Activated T-cell treated with anti-CD3 and anti-CD28 coated beads for 4 hours (primary cell): ENCODE measurements at places on chromosomes 12 and 14.
A peak's percentile ranks its signal among the peaks of the same experiment; 100 is the strongest.

GRCh38 chr14:68526512-68527091, 266.3 kb downstream of the ZFP36L1 start:
- DNase-seq: no peak

GRCh38 chr12:120376009-120376408, 7.0 kb upstream of the MSI1 start:
- DNase-seq: no peak

DNA sequence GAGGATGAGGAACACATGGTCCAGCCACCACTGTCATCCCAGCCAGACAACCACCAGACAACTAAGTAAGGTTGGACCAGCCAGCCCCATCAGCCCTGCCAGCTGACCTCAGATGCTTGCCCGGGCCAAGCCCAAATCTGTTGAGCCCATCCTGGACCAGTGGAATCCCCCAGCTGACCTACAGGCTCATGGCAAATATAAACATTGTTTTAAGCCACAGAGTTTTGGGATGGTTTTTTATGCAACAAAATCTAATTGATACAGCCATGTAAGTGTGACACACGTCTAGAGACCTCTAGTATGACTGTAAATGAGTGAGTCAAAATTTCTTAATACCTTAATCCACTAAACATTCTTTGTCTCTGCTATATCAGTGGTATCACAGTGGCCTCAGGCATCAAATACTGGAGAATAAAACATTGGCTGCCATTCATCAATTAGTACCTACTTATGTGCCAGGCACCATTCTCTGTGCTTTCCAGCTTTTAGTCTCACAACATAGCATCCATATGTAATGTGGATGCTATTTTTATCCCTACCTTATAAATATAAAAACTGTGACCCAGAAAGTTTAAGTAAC, 24.2 kb upstream of the NT5DC3 start:
- no peak for DNase-seq

DNA sequence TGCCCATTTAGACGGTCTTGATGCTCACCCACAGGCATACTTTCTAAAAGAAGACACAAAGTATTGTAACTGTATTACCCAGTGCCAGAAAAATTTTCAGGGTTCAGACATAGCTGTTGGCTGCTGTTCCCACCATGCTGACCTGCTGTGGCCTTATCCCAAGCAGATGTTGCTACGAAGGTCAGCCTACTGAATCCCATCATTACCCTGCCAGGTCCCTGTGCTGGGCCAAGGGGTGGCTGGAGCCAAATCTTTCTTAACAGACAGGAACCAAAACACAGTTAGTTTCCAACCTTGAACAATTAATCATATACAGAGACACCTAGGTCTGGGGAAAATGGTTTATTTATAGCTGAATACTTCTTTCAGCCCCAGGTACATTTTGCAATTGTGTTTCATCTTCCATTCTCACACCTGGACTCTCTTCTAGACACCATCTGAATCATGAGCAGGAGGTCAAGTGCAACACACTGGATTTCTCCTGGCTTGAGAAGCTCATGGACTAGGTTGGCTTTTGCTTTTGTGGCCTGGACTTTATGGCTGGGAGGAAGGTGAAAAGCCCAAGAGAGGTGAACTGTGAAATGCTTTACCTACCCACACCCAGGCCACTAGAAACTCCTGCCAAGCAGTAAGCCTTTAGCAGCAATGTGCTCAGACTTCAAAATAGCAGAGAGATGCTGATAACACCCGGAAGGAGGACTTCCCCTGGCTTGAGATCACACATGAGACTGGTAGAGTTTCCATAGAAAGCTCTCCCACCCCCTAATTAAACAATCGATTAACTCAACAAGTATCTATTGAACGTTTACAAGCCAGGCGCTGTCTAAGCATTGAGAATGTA, 150.1 kb downstream of the SUDS3 start:
- DNase-seq: no peak

GRCh38 chr12:32702946-32703345, 23.8 kb downstream of the DNM1L start:
- no peak for DNase-seq

GRCh38 chr14:57071639-57072038, 197.1 kb downstream of the EXOC5 start:
- no peak for DNase-seq

DNA sequence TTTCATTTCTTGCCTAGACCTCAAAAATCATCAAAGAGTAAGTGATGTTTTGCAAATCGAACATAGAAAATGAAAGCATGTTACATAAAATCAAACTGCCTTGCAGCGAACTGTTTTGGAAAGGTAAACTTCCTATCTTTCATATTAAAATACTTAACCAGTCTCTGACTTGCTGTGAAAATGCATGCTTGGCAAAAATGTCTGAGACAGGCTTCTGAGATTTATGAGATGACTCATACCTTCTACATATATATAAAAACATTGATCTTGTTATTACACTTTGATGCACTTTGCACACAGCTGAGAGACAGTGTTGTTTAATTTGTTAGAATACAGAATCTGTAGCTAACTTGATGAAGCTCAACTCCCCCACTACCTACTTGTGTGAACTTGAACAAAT, 179.1 kb downstream of the KITLG start:
- DNase-seq: no peak

DNA sequence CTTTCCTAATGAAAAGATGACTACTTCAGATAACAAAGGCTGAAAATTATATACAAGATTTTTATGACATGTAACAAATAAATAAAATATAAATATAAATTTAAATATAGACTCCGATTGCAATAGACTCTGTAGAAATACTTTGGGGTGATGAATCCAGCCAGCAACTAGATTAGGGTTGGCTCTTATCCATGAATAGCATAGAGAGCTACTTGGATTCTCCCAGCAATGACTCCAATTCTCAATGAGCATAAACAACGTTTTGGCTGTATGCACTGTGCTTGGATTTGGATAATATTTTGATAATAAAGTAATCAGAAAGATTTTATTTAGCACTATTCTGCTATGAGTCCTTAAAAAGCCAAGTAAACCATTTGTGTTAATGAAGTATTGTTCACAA, 58.0 kb upstream of the LRFN5 start:
- no peak for DNase-seq

- peak; percentile 10 for DNase-seq
These were observed 50.4 kb downstream of the DYRK2 start for GRCh38 chr12:67698672-67699581.

- no peak for DNase-seq
These were observed 18.1 kb upstream of the KSR2 start for GRCh38 chr12:117986705-117987469.

DNA sequence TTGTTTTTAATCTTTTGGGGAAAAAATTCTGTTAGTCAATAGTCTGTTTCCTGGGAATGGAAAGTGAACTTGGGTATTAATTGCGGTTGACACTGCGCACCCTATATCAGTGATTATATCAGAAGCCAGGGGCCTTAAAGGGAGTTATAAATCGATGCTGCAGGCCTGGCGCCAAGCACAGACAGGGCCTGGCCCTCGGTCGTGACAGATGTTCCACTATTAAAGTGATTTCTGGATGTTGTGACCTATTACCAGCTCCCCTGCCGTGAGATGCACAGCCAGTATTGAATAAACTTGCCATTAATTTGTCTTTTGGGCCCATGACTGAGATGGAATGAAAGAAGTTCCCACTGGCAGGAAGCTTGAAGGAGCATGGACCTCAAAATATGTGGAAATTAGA, 45.1 kb upstream of the KITLG start:
- DNase-seq: no peak

DNA sequence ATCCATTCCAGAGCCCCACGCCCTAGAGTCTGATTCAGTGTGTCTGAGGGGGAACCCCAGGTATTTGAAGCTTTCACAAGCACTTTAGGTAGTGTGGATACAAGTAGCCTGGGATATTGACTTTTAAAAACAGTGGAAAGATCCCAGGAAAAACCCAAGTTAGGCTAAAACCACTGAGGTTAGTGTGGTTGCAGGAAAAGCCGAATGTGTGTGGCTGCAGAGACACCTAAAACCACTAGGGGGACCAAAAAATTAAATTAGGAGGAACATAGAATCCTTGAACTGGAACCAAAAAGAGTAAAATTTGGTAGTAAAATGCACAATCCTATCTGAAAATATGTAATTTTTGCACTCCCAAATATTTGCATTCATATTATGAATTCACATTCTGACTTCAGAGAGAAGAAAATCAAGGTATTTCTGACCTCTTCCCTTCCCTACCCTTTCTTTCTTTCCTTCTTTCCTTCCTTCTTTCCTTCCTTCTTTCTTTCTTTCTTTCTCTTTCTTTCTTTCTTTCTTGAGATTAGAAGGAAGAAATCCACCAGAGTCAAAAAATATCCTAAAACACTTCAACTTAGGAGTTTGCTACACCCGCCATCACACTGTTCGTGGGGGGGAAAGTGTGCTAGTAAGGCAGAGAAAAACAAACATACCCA, 37.8 kb downstream of the SLCO1A2 start:
- DNase-seq: no peak

- DNase-seq: peak; percentile 17
These were observed 265.6 kb downstream of the AACS start for GRCh38 chr12:125330645-125331341.

DNA sequence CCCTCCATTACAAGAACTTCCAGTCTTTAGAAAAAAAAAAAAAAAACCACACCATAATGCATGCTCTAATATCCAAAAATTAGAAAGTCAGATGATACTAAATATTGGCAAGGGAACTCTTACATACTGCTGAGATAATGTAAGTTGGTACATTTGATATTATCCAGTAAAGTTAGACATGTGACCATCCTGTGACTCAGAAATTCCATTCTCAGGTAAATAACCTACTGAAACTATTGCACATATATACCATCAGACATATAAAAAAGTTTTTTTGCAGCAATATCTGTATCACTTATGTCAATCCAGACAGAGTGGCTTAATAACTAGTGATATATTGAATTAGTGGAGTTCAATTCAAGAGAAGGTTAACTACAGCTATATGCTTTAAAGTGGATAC, 63.5 kb downstream of the KITLG start:
- DNase-seq: no peak

GRCh38 chr14:37623971-37624370, 28.5 kb downstream of the TTC6 start:
- no peak for DNase-seq

DNA sequence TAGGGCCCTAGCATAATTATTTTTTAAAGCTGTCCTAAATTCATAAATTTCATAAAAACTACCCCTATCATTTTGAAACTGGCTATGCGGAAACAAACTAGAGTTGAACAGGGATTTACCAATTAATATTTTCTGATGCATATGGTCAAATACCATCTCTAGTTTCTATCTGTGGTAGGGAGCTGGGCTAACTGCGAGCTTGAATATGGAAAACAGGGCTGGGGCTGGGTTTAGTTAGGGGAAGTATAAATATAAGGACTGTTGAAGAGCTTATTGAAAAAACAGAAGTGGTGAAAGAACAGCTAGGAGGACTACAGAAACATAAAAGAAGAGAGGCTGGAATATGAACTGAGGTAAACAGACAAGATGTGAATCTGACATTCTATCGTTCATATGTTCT, 91.8 kb downstream of the SLC38A1 start:
- DNase-seq: no peak

DNA sequence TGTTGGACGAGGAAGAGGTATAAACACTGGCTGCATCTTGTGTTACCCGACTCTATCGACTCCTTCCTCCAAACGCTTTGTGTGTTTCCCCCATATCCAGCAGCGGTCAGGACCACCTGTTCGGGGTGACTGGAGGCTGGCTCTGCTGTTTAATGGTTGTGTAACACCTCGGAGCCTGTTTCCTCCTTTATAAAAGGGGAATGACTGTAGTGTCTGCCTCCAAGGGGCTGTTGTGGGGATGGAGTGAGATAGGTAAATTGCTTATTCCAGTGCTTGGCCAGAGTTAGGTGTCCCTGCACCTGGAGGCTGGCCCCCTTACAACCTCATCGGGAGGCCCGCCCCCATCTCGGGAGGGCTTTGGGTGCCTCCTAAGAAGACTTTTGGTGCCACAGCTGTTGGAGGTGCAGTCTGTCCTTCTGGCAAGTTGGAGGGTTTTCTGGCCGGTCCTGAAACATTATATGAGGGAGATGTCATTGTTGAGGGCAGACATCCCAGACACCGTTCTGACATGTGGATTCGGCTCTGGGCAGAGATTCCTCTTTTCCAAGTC, 1.1 kb downstream of the MLXIP start:
- DNase-seq: no peak

GRCh38 chr14:92581966-92582566, 68.5 kb downstream of the RIN3 start:
- DNase-seq: no peak

DNA sequence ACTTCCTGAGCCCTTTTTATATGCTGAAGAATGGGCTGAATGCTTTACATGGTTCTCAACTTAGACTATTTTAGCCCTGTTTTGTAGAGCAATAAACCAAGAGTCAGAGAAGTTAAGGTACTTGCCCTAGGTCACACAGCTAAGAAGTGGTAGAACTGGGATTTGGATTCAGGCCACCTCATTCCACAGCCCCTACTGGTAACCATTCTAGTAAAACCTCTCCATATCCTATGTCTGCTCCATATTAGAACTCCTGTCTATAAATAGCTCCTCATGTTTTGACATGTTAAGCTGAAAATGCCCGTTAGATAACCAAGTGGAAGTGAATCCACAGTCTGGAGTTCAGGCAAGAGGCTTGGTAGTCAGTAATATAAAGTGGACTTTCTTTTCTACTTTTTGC, 111.6 kb downstream of the HECTD4 start:
- DNase-seq: no peak

DNA sequence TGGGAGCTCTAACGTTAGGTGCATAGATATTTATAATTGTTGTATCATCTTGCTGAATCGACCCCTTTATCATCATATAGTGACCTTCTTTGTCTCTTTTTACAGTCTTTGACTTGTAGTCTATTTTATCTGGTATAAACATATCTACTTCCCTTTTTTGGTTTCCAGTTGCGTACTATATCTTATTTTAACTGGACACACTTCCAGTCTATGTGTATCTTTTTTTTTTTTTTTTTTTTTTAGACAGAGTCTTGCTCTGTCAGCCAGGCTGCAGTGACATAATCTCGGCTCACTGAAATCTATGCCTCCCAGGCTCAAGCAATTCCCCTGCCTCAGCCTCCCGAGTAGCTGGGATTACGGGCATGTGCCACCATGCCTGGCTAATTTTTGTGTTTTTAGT, 41.9 kb upstream of the ZFP36L1 start:
- DNase-seq: no peak

DNA sequence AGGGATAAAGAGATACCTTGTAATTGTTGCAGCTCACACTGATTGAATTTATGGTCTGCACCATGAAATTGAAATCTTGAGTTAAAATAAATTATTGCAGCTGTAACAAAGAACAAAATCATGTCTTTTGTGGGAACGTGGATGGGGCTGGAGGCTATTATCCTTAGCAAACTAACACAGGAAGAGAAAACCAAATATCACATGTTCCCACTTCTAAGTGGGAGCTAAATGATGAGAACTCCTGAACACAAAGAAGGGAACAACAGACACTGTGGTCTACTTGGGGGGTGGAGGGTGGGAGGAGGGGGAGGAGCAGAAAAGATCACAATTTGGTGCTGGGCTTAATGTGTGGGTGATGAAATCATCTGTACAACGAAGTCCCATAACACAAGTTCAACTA, 22.6 kb downstream of the ERP27 start:
- DNase-seq: no peak

DNA sequence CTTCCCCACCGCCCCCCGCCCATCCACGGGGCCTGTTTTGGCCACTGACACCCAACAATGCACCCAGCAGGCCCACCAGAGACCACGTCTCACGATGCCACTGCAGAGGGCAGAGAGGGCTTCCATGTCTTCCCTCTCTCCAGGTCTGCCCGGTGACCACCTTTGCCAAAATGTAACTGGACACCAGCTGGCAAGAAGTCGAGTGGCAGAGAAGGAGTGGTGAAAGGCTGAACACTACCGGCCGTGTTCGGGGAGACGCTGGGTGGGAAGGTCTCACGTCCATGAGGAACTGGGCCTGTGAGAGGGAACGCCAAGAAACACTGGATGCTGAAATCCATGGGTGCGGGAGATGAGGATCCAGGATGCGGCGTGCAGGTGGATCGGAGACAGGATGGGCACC, 308.2 kb downstream of the ADGRD1 start:
- DNase-seq: no peak
